ENCODE measurements at places on chromosomes 11 and 22.

DNA sequence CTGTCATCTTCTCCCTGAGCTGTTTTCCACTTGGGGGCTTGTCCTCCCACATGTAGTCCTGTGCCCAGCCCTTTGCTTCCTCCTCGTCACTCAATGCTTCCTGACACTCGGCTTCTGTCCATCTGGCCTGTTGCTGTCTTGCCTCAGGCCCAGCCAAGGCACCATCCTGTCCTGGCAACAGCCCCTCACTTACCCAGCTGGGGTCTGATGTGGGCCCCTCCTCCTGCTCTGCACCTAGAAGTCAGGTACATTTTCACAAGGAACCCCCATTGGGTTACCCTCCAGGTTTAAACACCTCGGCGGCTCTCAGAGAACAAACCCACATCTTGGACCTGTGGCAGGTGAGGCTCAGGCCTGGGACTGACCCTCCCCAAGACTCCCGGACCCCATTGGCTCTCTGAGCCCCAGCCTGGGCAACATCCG is 784.8 kb downstream of the TBC1D22A start:
- DNase-seq: no peak

DNA sequence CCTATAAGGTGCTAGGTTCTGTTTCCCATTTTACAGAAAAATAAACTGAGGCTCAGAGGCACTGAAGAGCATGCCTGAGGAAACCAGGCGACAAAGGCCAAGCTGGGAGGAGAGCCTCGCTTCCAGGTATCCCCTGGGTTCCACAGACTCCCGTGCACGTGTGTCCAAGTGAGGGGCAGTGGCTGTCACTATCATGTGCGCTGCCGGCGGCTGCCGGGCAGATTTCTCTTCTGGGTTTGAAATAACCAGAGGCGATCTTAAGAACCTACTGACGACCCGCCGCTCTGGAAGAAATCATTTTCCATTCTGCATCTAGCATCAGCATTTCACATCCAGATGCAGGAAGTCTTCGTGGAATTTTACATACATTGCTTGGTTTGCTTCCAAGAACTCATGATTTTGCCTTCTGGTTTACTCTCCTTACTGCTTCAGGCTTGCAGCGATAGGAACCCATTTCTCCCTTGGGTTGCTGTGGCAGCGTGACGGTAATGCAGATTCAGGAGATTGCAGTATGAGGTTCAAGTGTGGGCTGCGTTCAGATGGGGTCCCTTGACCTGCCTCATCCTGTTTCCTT is 28.6 kb downstream of the ARHGAP8 start:
- no peak for DNase-seq

- DNase-seq: no peak
Measured at GRCh38 chr11:19055016-19055415, 5.5 kb downstream of the MRGPRX2 start.

GRCh38 chr22:42788021-42788420 is 67.4 kb upstream of the A4GALT start:
- DNase-seq: no peak

- no peak for DNase-seq
Measured at GRCh38 chr11:43892851-43893250, 12.2 kb downstream of the ALKBH3 start.

- no peak for DNase-seq
Measured at GRCh38 chr22:32748509-32748908, 53.0 kb upstream of the TIMP3 start.

GRCh38 chr11:130882138-130882551 is 34.1 kb downstream of the SNX19 start:
- DNase-seq: no peak

DNA sequence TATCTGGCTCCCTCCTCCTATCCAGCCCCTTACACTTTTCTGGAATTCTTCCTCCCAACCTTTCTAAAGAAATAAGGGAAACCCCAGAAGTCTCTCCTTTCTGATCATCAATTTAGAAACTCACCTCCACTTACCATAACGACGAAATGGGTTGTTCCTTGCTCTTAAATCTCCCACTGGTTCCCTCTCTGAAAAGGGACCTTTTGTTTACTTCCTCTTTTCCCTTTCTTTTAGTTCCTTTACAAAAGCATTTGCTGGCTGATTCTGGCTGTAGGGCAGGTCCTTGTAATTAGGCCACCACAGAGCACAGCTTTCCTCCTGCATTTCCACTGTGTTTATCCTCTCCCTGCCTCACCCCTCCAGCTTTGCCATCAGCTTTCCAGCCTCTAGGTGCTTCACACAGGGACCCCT is 12.0 kb downstream of the JAML start:
- DNase-seq: no peak

- DNase-seq: no peak
Measured at GRCh38 chr11:26048271-26048670, 283.7 kb upstream of the ANO3 start.

- no peak for DNase-seq
Measured at GRCh38 chr11:78576549-78577097, 2.0 kb upstream of the NARS2 start.

DNA sequence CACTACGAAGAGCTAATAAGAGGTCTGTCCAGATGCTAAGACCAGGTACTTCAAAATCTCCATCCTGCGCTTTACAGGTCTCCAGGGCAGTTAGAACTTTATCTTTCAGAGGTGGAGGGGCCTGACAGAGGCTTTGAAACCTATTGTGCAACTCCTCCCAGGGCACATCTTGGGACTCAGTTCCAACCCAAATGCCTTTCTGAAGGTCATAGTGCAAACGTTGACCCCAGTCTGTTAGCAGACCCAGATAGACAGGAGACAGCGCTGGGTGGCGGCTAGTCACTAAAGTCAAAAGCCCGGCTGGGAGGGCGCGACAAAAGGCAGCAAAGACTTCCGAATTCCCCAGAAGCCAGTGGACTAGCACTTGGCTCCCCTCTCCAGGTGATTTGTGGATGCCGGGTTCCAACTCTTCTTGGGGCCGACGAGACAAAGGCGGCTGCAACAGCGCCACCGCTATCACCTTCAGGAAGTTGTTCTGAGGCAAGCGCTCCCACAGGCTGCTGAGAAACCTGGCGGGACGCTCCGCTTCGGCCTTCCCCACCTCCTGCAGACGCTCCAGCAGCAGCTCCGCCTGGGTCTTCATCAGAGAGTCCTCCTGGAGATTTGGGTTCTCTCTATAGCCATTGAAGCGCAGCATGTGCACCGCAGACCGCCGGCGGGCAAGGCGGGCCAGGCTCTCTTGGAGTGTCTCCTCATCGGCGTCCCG is 728 bp downstream of the FANCF start:
- DNase-seq: peak; percentile 15

GRCh38 chr11:108111126-108111525 is 10.2 kb upstream of the ACAT1 start:
- DNase-seq: no peak

DNA sequence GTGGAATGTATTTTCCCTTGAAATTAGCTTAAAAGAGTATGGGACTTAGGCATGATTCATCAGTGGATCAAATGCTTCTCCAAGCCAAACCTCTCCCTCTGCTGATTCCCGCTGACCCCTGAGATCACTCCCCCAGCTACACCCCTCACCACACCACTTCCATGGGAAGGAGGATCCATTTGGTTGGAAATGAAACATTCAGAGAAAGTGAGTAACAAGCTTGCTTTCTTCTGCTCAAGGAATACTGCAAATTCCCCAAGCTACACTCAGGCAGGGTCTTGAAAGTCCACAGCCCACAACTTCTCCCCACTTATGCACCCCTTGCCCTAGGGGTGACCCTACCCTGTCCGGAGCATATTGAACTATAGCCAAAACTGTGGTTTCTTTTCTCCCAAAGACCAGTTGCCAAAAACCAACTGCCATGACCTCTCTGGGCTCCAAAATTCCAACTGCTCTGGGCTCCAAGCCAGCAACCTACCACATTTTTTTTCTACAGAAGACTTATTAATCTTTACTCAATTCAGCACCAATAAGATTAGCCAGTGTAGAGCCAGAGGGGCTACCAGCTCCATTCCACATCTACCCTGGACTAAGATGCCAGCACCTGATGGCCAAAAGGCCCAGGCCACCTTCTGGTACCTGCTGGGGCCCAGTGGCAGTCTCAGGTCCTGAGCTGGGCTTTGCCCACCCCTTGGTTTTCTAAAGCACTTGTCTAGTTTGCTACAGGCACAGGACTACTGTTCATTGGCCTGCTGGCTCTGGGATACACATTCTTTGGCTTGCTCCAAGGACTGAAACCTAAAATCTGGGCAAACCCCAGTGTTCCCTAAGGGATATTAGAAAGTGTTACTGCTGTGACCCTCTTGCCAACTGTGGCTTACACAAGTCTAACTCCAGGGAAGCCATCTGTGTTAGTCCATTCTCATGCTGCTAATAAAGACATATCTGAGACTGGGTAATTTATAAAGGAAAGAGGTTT is 101.1 kb downstream of the MICAL3 start:
- no peak for DNase-seq

GRCh38 chr11:75773595-75774353 is 5.2 kb downstream of the DGAT2 start:
- no peak for DNase-seq

GRCh38 chr22:46039535-46039934 is 62.6 kb upstream of the WNT7B start:
- no peak for DNase-seq

DNA sequence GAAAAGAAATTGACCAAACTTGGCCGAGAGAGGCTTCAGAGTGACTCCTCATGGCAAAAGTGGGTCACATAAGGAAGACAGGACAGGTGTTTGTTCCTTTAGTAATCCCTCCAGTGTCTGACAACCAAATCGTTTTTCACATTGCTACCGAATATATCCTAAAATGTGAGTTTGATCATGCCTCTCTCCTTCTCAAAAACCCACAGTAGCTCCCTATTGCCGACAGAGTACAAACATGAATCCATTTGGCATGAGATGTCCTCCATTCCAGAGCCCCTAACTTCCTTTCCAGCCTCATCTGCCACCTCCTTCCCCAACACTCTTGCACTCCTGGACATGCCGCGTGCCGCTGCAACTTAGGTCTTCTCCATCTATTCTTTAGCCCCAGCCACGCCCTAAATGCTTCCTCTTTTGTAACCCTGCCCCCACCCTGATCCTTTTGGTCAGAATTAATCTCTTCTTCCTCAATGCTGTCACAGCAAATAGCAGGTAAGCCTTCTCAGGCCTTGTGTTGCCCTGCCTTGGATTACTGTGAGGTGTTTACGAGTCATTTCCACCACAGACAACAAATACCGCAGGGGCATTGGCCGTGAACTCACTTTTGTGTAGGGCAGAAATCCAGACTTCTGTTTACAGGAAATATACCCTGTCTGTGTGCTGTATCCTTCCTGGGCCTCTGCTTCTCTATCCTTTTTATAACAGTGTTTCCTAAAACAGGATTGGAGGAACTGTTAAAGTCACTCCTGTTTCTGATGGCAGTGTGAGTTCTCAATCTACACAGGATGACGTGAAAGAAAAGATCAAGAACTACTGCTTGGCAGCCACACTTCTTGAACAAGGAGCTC is 66.0 kb upstream of the FTH1 start:
- DNase-seq: no peak

DNA sequence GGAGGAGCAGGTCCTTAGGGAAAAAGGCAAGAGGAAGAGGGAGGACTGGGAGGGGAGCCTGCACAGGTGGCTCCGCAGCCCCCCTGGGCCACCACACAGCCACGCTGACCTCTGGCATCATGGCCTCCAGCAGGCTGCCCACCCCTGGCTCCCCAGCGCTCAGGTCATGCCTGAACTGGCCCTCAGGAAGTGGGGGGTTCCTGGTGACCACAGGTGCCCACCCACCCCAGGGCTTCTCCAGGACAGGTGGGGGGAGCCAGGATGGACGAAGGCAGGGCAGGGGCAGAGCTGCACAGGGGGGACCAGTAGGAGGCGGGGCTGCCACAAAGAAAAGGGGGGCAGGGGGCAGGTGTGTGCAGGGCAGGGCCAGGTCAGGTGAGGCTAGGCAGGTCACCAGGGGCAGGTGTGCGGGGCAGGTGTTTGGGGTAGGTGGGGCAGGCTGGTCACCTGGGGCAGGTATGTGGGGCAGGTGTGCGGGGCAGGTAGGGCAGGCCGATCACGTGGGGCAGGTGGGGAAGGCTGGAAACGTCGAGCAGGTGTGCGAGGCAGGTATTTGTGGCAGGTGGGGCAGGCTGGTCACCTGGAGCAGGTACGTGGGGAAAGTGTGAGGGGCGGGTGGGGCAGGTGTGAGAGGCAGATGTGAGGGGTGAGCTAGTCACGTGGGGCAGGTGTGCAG is 997 bp downstream of the DEAF1 start:
- no peak for DNase-seq

DNA sequence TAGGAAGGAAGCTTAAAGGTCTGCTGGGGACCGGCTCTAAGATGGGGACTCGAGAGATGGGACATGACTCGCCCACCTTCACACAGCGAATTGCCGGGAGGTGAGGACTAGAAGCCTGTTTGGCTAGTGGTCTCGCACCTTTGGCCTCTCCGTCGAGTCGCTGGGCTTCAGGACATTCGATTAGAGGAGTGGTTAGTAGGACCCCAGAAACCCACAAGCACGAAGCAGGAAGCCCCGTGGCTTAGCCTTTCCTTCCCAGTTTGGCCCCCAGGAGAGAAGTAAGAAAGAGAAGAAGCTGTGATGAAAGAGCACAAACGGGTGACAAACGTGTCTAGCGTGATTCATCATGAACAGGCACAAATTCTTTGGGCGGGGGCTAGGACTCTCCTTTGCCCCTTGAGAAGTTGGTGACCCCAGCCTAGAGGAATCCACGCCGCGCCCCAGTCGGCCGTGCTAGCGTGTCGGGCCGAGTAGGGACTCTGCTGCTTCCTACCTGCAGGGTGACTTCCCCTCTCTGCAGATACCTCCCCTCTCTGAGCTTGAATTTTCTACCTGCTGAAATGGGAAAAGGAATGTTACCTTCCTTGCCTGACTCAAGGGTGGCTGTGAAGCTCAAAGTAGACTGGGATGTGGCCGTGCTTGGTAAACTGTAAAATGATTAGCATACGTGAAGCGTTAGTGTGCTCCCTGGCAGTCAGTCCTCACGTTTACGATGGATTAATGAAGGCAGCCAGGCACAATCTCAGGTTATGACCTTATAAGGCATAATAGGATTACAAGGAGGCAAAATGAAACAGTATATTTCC is 1.1 kb upstream of the ADM start:
- DNase-seq: no peak

GRCh38 chr11:79129702-79130101 is 311.1 kb downstream of the TENM4 start:
- DNase-seq: no peak

DNA sequence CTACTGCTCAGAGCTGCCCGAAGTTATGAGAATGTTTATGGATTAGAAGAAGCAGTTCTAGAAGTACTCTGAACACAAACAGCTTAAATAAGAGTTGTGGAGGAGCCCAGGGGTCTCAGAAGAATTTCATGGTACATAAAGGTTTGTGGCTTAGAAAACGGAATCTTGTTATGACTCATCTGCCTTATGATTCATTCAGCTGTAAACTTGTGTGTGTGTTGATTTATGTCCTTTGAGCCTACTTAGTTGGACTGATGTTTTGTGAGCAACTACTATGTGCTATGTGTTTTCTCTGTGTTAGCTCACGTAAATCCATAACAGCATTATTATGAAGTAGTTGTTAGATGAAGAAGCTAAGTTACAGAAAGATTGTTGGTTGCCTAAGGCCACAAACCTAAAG is 203.7 kb downstream of the PGR start:
- DNase-seq: no peak

GRCh38 chr11:83302151-83302550 is 16.0 kb upstream of the CCDC90B start:
- no peak for DNase-seq
